Amniotic stem cell (primary cell): ENCODE measurements at places on chromosomes 2 and 18.
A peak's percentile ranks its signal among the peaks of the same experiment; 100 is the strongest.

DNA sequence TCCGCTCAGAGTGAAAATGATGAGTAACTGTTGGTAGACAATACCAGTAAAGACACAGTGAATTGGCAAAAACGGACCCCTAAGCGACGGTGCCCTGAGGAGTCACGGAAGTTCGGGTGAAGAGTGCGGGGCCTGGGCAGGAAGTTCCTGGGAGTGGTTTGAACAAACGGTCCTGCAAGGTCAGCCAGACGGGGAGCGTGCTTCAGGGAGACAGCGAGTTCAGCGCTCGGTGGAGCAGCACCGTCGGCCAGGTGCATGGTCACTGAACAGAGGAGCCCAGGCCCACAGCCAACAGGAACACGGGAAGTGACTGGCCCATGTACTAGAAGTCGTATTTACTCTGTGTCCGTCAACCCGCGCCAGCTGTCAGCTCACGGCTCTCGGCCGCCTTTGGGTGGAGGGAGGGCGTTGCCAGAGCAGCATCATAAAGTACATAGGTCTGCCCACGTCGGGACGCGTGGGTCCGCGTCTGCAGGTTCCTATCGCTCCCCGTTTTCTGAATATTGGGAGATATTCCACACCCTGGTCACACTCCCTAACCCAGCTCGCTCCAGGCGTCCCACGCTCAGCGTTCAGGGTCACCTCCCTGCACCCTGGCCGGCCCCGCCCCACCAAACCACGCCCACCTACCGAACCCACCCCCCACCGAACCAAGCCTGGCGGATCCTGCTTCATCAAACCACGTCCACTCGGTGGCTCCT, 75.6 kb upstream of the UXS1 start:
- DNase-seq: no peak

DNA sequence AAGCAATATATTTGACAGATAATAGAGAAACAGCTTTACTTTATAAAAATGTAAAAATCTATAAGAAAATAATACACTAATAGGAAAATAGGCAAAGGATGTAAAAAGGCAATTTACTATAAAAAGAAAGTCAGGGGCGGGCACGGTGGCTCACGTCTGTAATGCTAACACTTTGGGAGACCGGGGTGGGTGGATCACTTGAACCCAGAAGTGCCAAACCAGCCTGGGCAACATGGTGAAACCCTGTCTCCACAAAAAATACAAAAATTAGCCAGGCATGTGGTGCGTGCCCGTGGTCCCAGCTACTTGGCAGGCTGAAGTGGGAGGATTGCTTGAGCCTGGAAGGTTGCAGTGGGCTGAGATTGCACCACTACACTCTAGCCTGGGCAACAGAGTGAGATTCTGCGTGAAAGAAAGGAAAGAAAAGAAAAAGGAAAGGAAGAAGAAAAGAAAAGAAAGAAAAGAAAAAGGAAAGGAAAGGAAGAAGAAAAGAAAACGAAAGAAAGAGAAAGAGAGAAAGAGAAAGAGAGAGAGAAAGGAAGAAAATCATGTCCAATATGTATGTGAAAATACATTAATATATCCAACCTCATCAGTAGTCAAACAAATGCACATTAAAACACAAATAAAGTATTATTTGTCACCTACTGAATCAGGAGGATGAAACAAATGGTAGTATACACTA, 65.1 kb downstream of the ADD2 start:
- no peak for DNase-seq

DNA sequence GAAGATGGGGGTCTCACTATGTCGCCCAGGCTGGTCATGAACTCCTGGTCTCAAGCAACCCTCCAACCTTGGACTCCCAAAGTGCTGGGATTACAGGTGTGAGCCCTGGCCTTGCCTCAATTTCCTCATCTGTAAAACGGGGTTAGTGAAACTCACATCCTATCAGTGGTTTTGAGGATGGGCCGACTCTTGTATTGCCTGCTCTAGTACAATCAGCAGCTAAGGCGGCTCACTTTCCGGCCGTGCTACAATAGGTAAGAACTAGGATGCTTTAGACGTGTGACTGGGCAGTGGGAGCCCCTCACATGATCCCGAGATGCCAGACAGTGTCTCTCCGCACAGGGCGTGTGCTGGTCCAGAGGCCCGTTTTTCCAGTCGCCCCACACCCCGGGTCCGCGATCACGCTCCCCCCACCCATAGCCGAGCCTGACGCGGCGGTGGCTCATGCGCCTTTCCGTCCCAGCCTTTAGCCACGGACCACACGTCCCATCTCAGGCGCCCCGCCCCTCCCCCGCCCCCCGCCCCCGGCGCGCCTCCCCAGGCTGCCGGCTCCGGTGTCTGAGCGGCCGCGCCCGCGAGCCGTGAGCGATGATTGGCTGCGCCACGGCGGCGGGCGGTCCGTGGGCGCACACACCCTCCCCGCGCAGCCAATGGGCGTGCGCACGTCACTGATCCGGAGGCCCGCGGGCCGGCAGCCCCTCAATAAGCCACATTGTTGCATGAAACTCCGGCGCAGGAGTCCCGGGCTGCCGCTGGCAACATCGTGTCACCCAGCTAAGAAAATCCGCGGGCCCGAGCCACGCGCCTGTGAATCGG, at the start of gene HK2:
TSS of gene HK2 (plus strand) at position 710 of the 816 bp plus-strand sequence. CDS start 454 bp downstream, outside the sequence.
- DNase-seq: peak; percentile 76

- no peak for DNase-seq
Measured at GRCh38 chr18:45133276-45133675, 452.6 kb downstream of the SETBP1 start.

DNA sequence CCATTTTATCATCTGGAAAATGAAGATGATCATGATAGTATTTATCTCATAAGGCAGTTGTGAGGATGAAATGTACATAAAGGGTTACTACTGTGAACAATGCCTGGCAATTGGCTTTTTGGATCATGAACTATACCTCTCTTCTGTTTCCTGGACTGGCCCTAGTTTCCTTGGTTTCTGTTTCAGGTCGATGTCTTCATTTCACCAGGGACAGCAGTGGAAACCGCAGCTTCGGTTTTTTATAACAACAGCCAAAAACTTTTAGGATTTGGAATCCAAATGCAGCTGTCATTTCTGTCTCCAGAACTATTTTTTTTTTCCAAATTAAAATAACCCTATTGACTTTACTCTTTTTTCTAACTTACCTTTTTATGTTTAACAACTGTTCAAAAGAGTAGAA, 425.1 kb downstream of the RND3 start:
- no peak for DNase-seq

DNA sequence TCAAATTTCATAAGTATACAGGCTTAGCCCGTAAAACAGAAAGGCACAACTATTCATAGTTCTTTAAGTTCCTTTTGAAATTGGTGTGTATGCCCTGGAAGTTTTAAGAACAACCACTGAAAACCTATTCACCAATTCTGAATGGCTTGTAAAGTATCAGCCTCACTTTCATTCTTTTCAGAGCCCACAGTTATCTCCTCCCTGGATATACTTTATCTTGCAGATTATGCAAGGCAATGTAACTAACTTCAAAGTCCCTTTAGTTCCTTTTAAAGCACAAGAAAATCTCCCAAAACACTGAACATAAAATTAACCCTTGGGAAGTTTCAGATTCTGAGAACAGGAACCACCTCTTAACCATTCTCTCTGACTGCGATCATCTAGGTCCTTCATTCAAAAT, 1.1 kb downstream of the STRN start:
- no peak for DNase-seq

GRCh38 chr2:9656270-9656766, 25.5 kb upstream of the YWHAQ start:
- DNase-seq: peak; percentile 81
